ENCODE measurements at places on chromosomes 5 and 9. TPM values are rescaled to one million over a fixed set of nuclear protein-coding genes. Genes with fewer than 3 reads are reported as not detected.

The ZNF622 gene
- total RNA-seq: 58.4 TPM

The RALGPS1 gene
- 21.1 TPM for total RNA-seq

The MRPS30 gene
- 87.4 TPM for total RNA-seq

The TRIM7 gene
- total RNA-seq: 20.0 TPM

The MORN5 gene
- not detected for total RNA-seq

The ITGA2 gene
- total RNA-seq: 0.69 TPM

The KLF9 gene
- total RNA-seq: 54.9 TPM

The KCNV2 gene
- total RNA-seq: not detected

The FREM1 gene
- total RNA-seq: 2.7 TPM

The IFNA2 gene
- total RNA-seq: not detected

The TERT gene
- not detected for total RNA-seq

The TRMT10B gene
- total RNA-seq: 2.9 TPM

The SLC4A9 gene
- total RNA-seq: not detected

The DOK3 gene
- total RNA-seq: 3.4 TPM

The SLC46A2 gene
- total RNA-seq: not detected

The LMX1B gene
- total RNA-seq: 0.74 TPM

The WDR38 gene
- not detected for total RNA-seq

The CORO2A gene
- 0.35 TPM for total RNA-seq

The BARHL1 gene
- not detected for total RNA-seq

The HAVCR2 gene
- 2.8 TPM for total RNA-seq

The IQGAP2 gene
- total RNA-seq: 7.8 TPM

The SPOCK1 gene
- total RNA-seq: 14.7 TPM

The PLAC8L1 gene
- total RNA-seq: 0.45 TPM

The SPATA31E1 gene
- total RNA-seq: not detected

The VLDLR gene
- 132 TPM for total RNA-seq

The ADGRD2 gene
- not detected for total RNA-seq

The PROB1 gene
- total RNA-seq: 56.5 TPM

The SLC23A1 gene
- not detected for total RNA-seq

The C5orf47 gene
- not detected for total RNA-seq

The WNT8A gene
- total RNA-seq: not detected

The PHF24 gene
- total RNA-seq: 0.10 TPM

The PIP5KL1 gene
- total RNA-seq: not detected

The SH2D3C gene
- 18.3 TPM for total RNA-seq

The CDC14B gene
- 18.1 TPM for total RNA-seq

The SKP1 gene
- total RNA-seq: 478 TPM

The SPACA9 gene
- total RNA-seq: 4.4 TPM

The LECT2 gene
- not detected for total RNA-seq

The OBP2B gene
- total RNA-seq: not detected

The ENTREP1 gene
- total RNA-seq: 21.3 TPM

The LIX1 gene
- total RNA-seq: not detected

The SCAI gene
- total RNA-seq: 3.8 TPM

The INSL4 gene
- total RNA-seq: not detected

The ITGA1 gene
- 29.2 TPM for total RNA-seq

The HACD4 gene
- total RNA-seq: 0.89 TPM
